Effector memory CD8-positive, alpha-beta T cell (primary cell): ENCODE measurements at places on chromosomes 13 and 19.

GRCh38 chr19:46715620-46715974 is 1.3 kb downstream of the PRKD2 start:
- DNase-seq: no peak

DNA sequence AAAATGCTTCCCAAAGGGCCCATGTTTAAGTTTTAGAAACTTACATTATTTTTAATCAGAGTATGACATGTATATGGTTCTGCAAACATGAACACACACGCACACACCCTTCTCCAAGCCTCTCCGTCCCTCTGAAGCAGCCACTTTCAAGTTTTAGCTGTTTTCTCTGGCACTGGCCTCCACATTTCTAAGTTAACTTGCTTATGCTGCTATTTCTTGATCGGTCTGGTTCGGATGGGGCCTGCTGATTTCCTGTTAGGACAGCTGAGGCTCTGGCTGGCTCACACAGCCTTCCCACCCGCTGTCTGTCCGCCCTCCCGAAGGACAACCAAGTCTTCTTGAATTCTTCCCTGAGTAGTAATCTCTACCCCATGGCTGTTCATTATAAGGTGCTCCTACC is 4.4 kb downstream of the SPC24 start:
- DNase-seq: no peak

DNA sequence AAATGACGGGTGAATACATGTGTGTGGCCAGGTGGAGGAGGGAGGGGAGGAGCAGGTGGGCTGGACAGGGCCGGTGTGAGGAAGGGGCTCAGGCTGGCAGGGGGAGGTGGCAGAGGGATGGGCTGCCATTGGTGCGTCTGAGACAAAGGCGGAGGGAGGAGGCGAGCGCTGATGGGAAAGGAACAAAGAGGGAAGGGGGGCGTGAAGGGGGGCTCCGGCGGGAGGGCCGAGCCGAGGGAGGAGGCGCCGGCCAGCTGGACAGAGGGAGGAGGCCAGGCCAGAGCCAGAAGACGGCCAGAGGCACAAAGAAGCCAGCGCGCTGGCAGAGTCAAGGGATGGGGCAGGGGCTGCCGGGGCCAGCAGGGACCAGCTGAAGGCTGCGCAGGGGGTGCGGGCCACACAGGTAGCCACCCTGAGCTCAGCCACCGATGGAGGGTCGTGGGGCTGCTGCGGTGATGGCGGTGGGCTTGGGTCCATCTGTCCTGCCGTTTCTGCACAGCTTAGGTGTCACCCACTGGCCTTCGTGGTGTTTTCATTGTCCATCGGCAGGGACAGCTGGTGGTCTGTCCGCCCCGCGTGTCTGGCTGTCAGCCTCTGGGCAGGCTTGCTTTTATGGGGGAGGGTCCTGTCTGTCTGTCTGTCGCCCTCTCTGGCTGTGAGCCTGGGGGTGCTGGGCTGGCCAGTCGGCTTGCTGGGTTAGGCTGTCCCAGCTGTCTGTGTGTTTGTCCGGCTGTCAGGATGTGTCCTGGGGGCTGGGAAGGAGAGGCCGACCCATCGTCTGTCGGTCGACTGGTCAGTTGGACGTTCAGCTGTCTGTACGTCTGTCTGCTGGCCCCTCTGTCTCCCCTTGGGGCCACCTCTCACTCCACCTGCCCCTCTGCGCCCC is 2.2 kb downstream of the APC2 start:
- DNase-seq: no peak

DNA sequence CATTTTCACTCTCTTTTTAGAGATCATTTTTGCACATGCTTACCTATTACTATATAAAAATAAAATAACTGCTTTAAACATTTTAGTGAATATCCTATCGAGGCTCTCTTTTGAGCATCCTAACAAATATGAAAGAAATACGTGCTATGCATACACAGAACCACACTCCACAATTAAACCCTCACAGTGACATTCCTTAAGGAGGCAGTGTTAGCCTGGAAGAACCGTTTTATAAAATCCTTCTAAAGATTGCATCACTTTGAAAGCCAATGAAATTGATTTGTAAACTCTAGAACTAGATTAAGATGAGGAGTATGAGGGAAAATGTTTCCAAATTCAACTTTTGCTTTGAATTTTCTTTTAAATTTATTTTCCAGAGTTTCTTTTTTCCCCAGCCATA is 11.1 kb upstream of the ENOX1 start:
- DNase-seq: no peak

- no peak for DNase-seq
Measured at GRCh38 chr13:29271606-29272005, 323.9 kb downstream of the SLC7A1 start.

DNA sequence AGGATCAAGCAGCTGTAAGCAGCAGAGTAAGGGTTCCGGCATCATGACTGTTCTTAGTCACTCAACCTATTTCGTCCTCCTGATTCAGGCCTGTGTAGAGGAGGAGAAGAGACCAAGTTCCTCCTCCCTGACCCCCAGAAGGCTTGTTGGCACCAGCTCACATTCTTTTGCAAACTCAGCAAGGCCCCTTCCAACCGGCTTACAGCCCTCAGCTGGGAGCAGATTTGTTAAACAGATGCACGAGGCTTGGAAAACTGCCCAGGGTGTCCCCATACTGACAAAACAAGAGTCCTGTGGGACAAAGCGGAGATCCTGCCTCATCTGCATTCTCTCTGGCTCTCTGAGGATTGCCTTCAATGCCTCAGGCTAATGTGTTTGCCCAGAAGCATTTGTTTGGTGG is 113.2 kb upstream of the SOX21 start:
- DNase-seq: no peak

DNA sequence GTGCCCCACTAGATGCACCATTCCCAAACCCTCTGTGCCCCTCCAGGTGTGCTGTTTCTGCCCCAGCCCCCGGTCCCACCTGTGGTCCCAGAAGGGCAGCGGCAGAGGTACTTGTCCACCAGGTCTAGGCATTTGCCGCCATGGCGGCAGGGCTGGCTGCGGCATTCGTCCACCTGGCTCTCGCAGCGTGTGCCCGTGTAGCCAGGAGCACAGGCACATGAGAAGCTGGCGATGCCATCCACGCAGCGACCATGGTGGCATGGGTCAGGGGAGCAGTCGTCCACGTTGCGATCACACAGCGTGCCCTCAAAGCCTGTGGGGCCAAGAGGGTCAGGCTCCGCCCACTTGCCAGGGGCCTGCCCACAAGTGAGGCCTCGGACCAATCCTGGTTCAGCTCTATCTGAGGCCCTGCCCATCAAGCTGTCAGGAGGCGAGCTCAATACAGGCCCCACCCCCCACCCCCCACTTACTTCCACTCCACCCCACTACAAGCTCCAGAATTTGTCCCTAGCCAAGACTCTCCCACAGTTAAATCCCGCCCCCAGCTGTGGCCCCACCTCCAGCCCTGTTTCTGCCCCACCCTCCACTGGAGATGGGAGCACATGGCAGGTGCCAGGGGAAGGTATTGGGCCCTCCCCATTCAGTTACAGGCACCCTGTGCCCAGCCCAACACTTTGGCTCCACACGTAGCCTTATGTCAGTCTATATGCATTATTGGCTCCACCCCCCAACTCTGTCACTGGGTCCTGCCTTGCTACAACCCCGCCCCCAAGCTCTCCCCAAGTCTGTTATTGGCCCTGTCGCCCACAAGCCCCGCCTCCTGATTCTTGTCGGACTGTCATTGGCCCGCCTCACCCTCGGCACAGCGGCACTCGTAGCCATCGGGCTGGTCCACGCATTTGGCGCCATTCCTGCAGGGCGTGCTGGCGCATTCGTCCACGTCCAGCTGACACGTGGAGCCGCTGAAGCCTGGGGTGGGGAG is 13.5 kb downstream of the NOTCH3 start:
- DNase-seq: no peak

DNA sequence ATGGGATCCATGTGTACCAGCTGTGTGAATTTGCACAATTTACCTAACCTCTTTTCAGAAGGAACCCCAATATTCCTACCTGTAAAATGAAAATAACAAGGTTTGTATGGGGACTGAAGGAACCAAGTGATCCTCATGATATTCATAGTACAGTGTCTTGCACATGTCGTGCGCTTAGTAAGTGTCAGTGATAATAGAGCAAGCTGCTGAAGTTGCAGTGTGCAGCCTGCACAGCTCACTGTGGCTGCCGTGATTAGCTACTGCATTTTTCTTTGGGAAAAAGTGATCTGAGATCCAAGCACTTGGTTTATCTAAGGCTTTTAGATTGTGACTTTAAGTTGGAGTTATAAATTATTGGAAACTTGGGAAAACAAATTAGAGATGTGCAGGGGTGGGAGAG is 135.9 kb upstream of the FRY start:
- DNase-seq: no peak

DNA sequence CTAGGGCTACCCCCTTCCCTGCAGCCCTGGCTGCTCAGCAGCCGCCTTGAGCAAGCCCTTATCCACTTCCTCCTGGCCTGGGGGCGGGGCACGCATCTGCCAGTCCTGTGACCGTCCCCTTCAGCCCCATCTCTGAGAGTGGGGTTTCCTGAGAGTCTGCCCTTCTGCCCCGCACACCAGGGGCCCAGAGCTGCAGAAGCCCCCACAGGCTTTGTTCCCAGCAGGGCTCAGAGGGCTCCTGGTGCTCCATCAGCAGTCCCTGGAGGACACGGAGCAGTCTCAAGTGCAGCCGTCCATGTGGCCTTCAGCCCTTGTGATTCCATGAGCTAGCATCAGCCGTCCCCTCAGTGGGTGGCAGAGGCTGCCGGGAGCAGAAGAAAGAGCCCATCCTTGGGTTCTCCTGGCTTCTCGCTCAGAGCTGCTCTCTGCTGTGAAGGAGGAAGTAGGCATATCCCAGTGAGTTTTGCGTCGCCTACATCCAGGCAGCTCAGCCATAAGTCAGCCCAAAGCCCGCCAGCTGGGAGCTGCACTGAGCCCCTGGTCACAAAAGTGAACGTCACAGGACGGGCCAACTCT is 16.3 kb downstream of the MYO9B start:
- DNase-seq: no peak

- no peak for DNase-seq
Measured at GRCh38 chr13:37618554-37618953, 20.0 kb upstream of the POSTN start.

- DNase-seq: no peak
Measured at GRCh38 chr19:54556194-54556593, 17.4 kb upstream of the LILRA2 start.

- DNase-seq: no peak
Measured at GRCh38 chr19:47176071-47176626, 45.5 kb downstream of the SAE1 start.

- no peak for DNase-seq
Measured at GRCh38 chr13:93226065-93226622, 463 bp upstream of the GPC6 start.

DNA sequence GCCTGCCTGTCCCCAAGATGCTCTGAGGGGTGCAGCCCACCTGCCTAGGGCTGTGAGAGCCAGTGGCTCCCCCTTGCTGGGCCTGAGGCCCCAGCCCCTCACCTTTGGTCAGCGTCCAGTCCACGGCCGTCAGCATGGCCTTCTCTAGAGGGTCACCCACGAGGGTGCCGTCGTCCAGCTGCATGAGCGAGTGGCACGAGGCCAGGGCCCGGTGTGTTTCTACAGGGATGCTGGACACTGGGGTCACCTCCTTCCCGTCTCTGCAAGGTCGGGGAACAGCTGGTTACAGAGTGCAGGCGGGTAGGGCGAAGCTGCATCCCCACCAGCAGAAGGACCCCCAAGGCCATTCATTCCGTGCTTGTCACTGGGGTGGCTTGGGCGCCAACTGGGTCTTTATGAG is 9.0 kb downstream of the ATP13A1 start:
- no peak for DNase-seq

GRCh38 chr13:52903320-52903719 is 54.9 kb upstream of the PCDH8 start:
- no peak for DNase-seq

DNA sequence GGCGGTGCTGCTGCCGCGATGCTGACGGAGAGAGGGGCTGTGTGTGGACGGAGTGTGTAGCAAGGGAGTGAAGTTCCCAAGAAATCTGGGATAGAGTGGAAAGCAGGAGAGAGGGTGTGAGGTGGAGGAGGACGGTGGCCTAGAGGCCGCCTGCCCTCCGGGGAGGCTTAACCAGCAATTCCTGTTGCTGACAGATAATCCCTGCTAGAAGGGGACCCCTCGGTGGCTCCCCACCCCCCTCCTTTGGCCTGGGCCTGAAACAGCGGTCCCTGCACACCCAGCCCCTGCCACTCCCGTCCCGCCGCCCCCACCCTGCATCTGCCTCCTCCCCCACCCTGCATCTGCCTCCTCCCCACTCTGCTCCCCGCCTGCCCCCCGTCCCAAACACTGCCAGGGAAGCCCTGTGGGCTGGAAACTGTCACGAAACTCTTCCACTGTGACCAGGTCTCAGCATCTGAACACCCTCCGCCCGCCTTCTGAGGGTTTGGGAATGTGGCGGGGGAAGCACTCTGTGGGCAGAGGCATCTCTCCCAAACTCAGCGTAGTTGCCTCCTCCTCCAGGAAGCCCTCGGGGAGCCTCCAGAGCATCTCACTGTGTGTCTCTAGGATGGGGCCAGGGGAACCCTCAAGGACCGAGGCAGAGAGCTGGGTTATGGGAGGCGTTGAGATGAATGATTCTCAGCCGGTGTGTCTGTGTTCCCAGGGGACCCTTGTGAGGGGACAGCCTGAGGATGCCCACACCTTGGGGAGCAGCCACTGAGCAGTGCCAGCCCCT is 17.1 kb upstream of the MATK start:
- no peak for DNase-seq

- DNase-seq: no peak
Measured at GRCh38 chr19:51128227-51128626, 3.5 kb downstream of the SIGLEC9 start.
